A549 treated with Hydrocortisone at 1 μM for 4 hours (cell line): ENCODE measurements at places on chromosomes 3 and 15. TPM values are rescaled to one million over a fixed set of nuclear protein-coding genes. Genes with fewer than 3 reads are reported as not detected.

Gene IMPG2
- 0.01 TPM in 2 of 5 replicates, not detected in the others for total RNA-seq

Gene MINAR1
- total RNA-seq: 0.39 to 0.61 TPM (median 0.51 TPM) in 5 replicates

Gene CSNK1G1
- 13.6 to 19.5 TPM (median 17.2 TPM) in 5 replicates for total RNA-seq

Gene SLC2A2
- not detected in 5 replicates for total RNA-seq

Gene CSPG4
- total RNA-seq: 0.10 to 0.16 TPM (median 0.12 TPM) in 5 replicates

Gene GNAT1
- total RNA-seq: 0.21 TPM in 1 of 5 replicates, not detected in the others

Gene GRK7
- 0.03 TPM in 1 of 5 replicates, not detected in the others for total RNA-seq

Gene SPATA12
- 0.30 to 0.38 TPM (median 0.37 TPM) in 5 replicates for total RNA-seq

Gene CBLB
- 12.4 to 18.1 TPM (median 15.6 TPM) in 5 replicates for total RNA-seq

Gene CHRD
- total RNA-seq: 0.14 to 0.35 TPM (median 0.24 TPM) in 5 replicates

Gene ADGRG7
- not detected in 5 replicates for total RNA-seq

Gene FANCD2
- 16.5 to 24.4 TPM (median 18.0 TPM) in 5 replicates for total RNA-seq

Gene TMIE
- total RNA-seq: 0.13 to 0.23 TPM (median 0.16 TPM) in 5 replicates

Gene TMEM212
- total RNA-seq: not detected in 5 replicates

Gene PLS1
- total RNA-seq: 8.8 to 11.7 TPM (median 10.3 TPM) in 5 replicates

Gene MEGF11
- 0.17 to 0.76 TPM (median 0.30 TPM) in 5 replicates for total RNA-seq
